NCI-H187 treated with DMSO at 0.1 percent for 48 hours (cell line): ENCODE measurements at places on chromosomes 2 and 18.
A peak's percentile ranks its signal among the peaks of the same experiment; 100 is the strongest.

GRCh38 chr2:42922790-42923579, 130.6 kb upstream of the HAAO start:
- no peak for DNase-seq

DNA sequence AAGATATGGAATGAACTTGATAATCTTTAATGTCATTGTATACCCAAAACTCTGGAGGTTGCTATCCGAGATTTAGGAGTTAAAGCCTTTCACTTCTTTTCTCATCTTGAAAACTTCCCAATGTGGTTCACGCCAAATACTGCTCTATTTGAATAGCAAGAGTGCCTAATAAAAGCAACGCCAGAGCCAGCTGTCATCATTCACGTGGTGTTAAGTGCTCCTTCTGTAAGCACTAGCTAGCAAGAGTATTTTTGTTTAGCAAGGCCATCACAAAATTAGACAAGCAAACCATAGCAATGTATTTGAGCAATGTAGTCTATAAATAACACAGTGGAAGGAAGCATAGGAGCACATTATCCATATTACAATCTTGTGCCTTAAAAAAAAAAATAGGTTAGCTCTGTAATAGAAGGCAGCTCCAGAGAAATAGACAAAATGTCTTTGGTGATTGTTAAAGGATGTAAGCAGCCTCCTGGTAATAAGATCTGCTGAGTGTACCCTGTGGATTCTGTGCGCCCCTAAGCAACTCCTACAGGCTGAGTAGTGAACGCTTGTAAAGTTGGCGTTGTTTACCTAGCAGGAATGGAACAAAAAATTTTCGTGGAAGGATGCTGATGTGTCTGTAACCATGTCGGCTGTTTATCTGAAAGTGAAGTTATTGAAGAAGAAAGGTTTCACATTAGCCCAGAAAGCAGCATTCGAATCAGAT, 518.0 kb downstream of the CNTNAP5 start:
- DNase-seq, result peak; percentile 33

DNA sequence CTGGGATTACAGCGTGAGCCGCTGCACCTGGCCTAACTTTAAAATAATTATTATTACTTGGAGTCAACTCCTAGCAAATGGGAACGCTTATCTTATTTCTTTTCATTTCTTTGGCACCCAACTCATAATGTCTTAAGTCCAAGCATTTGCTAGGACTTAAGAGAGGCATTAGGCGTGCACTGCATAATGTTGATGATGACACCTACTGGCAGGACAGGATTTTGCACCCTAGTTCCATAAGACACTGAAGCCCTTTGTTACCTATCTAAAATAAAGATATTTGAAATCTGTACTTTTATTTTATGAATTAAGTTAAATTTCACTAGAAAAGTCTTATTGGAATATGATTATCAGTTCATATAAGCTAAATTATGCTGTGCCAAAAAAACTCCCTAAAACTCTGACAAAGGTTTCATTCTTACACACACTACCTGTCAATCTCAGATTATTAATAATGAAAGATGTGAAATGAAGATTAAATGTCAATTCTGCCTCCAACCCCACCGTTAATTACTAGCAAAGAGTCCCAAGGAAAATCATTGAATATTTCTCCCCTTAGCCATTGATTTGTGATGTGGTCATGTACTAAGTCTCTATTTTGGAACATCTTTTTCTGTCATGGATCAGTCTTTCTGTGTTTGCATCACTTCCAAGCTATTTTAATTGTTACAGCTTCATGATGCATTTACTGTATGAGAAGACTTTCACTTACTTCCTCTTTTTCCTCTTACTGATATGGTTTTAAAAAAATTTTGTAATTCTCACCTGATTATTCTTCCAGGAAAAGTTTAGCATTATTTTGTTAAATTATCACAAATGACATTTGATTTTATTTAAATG, 12.7 kb upstream of the CDH2 start:
- no peak for DNase-seq

- DNase-seq, result no peak
Measured at GRCh38 chr2:23283-23682, 23.0 kb downstream of the FAM110C start.

GRCh38 chr2:54541995-54542394, 85.9 kb downstream of the SPTBN1 start:
- no peak for DNase-seq

DNA sequence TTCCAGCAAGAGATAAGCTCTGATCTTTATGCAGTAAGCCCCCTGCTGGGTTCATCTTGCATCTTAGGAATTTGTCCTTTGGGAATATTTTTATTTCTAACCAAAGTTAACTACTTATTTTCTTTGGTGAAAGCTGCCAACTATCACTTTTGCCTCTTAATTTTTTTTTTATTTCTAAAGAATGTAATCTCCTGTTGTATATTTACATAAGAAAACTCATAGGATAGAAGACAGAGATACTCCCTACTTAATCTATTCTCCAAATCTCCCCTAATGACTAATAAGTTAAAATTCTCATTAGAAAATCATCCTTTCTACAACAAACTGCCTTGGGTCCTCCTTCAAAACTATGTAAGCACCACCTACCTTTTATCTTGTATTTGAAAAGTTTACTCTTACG, 612.2 kb upstream of the SLC39A10 start:
- DNase-seq, result no peak

GRCh38 chr2:166104773-166105172, 23.0 kb downstream of the SCN1A start:
- no peak for DNase-seq

DNA sequence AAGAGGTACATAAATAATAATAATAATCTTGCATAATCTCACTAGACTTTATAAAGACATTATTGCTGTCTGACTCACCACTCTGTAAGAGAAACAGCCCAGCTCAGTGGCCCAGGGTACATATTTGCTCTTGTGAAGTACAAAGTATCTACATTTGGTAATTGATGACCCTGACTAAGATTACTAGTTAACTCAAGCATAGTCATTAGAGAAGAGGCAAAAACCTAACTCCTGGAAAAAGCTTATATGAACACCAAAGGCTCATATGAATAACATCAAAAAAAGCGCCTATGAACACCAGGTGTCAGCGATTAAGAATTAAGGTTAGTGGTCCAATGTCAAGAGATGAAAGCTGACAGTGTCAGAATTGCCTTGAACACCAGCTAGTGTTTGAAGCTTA, 38.4 kb downstream of the RAD51AP2 start:
- DNase-seq, result no peak

DNA sequence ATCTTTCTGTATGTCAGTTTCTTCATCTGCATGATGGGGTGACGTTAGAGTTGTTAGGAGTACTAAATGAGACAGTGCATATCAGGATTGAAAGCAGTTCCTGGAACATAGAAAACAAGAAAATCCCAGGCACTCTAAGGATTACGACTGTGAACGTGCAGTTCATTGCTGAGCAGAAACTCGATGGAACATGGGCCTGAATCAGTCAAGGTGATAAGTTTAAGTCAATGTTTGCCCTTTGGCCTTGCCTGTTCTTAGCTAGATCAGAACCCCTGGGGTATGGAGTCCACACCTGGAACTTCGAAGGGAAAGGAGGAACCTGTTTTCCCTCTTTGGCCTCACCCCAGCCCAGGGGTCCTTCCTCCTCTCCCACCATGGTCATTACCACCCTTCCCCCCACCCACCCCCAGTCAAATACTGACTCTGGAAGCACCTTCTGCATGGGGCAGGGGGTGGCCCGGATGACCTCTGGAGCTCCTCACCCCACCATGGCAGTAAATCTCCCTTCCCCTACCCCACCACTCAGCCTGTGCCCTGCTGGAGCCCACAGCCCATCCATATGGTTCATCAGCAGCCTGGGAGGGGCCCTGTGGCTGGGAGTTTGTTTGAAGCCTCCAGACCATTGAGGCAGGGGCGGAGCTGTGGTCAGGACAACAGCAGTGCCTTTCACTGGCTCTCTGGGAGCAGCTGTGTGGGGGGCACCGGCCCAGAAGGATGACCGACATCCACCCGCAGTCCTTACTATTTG, 164.1 kb downstream of the SMAD7 start:
- DNase-seq, result no peak

GRCh38 chr2:105521176-105521575, 122.3 kb upstream of the FHL2 start:
- no peak for DNase-seq
